ENCODE measurements at places on chromosomes 11 and 22.

GRCh38 chr11:75066061-75066460, 30.6 kb downstream of the OR2AT4 start:
- H3K4me3 ChIP-seq: no peak overlapping the region
- peaks cover 24% of the 10 kb centered on the region for H3K27me3 ChIP-seq
- H3K27ac ChIP-seq: no peak overlapping the region
- H3K36me3 ChIP-seq: no peaks in the 10 kb centered on the region

GRCh38 chr11:117017456-117017855, 80.8 kb downstream of the SIK3 start:
- no peak overlapping the region for H3K27ac ChIP-seq
- H3K4me3 ChIP-seq: no peak overlapping the region
- no peaks in the 10 kb centered on the region for H3K27me3 ChIP-seq
- peaks cover 10% of the 10 kb centered on the region for H3K4me1 ChIP-seq
- no peaks in the 10 kb centered on the region for H3K36me3 ChIP-seq

GRCh38 chr22:38246692-38247091, 26.1 kb downstream of the TMEM184B start:
- no peak overlapping the region for H3K27ac ChIP-seq
- H3K4me3 ChIP-seq: no peak overlapping the region
- no peaks in the 10 kb centered on the region for H3K27me3 ChIP-seq
- DNase-seq: no peak
- no peaks in the 10 kb centered on the region for H3K4me1 ChIP-seq

GRCh38 chr11:34316347-34317035, 41.3 kb downstream of the ABTB2 start:
- no peaks in the 10 kb centered on the region for H3K4me1 ChIP-seq
- H3K27me3 ChIP-seq: no peaks in the 10 kb centered on the region
- no peaks in the 10 kb centered on the region for H3K36me3 ChIP-seq
- H3K27ac ChIP-seq: no peak overlapping the region

DNA sequence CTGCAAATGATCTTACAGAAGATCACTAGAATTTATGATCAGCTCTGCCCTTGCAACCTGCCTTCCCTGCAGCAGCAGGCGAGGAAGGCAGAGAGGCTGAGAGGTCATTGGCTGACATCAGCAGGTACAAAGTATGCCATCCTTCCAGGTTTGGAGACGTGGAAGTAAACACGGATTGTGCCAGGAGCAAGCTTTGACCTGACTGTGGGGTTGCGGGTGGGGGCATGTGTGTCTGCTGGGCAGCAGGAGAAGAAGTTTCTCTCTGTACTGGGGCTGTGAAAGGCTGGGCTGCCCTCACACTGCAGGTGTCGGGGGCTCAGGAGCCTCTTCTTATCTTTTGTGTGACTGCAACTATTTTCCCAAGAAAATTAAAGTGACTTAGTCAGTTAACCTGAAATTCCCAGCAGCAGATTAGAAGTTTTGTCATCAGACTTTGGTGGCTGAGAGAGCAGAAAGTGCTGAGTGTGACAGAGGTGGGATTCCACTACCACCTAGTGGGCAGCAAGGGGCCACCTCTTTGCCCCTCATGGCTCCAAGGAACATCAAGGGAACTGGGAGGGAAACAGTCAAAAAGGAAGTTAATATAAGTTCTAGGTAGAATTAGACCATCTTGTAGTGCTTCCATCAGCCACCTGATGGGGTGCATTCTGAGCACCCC, 565.9 kb downstream of the ETS1 start:
- no peaks in the 10 kb centered on the region for H3K36me3 ChIP-seq
- H3K4me3 ChIP-seq: no peak overlapping the region
- no peak for DNase-seq

GRCh38 chr22:27918341-27919221, 475 bp downstream of the PITPNB start:
- peak overlapping the region; percentile 68 for H3K27ac ChIP-seq
- peaks cover 42% of the 10 kb centered on the region for H3K4me1 ChIP-seq
- no peaks in the 10 kb centered on the region for H3K27me3 ChIP-seq
- H3K4me3 ChIP-seq: peak overlapping the region; percentile 63
- H3K36me3 ChIP-seq: peaks cover 2% of the 10 kb centered on the region

DNA sequence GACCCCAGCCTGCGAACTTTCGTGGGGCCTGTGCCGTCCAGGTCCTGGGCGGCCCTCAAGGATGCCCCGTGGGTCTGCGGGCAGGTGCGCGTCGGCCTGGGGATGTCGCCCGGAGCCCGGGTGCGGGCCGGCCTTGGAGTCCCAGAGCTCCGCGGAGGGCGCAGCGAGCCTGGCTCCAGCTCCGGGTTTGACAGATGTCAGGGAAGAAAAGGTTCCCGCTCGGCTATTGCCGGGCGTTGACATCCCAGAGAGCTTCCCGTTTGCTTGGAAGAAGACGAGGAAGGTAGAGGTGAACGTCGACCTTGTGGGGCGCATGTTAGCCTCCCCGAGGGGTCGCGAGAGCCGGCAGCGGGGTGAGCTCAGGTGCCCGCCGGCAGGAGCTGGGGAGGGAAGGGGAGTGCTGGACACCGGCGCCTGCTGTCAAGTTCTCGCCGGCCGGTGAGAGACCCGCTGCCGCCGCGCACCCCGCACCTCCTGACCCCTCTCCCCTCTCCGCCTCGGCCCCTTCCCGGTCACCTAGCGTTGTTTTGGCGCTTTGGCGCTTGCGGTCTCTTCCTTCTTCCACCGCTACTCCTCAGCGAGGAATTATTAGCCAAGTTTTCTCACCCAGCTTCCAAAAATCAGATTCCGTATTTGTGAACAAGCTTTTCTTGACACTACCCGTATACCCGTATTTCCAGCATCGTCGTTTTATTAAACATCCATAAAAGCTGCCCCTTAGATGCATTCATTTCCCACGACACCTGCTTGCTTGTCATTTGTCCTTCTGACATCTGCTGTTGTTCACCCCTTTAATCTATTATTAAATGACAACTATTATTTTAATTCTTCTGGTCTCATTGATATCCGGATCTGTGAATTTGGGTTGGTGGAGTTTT, 1.3 kb downstream of the BMAL1 start:
- H3K27ac ChIP-seq: no peak overlapping the region
- H3K36me3 ChIP-seq: no peaks in the 10 kb centered on the region
- peaks cover 13% of the 10 kb centered on the region for H3K4me1 ChIP-seq
- H3K27me3 ChIP-seq: peaks cover 47% of the 10 kb centered on the region

DNA sequence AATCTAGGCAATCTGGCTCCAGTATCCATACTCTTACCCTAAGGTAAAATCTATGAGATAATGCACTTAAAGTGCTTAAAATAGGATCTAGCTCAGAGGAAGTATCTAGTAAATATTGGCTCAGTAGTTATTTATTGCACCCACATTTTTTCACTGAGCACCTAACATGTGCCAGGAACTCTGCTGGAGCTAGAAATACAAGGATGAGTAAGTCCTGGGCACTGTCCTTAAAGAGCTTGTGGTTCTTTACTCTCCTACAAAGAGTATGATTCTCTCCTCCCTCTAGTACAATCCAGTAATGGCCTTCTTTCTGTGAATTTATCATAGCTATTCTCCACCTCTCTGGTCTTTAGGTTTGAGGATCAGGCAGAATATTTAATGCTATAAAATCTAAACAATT, 59.2 kb downstream of the DEUP1 start:
- DNase-seq: no peak
- H3K27me3 ChIP-seq: no peaks in the 10 kb centered on the region
- no peaks in the 10 kb centered on the region for H3K4me1 ChIP-seq
- H3K36me3 ChIP-seq: no peaks in the 10 kb centered on the region
- H3K27ac ChIP-seq: no peak overlapping the region

DNA sequence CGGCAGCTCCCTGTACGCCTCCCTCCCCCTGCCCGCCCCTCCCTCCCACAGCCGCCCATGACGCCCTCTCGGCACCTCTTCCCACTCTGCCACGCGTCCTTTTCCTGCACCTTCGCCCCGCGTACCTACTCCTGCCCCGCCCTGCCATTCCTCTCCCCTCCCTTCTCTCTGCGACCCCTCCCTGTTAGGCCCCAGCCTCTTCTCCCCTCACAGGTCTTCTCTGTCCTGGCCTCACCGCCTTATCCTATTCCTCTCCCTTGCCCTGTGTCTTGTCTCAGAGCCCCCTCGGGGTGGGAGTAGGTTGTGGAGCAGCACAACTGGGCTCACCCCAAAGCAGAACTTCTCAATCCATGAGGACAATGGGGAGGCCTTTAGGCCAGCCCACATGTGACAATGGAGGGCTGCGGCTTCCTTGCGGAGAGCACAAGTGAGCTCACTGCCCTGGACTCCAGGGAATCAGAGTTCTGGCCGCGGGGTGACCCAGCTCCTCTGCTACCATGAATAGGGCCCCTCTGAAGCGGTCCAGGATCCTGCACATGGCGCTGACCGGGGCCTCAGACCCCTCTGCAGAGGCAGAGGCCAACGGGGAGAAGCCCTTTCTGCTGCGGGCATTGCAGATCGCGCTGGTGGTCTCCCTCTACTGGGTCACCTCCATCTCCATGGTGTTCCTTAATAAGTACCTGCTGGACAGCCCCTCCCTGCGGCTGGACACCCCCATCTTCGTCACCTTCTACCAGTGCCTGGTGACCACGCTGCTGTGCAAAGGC, 539 bp downstream of the SLC35C1 start:
- H3K4me3 ChIP-seq: peak overlapping the region; percentile 55
- peak overlapping the region; percentile 66 for H3K27ac ChIP-seq
- H3K27me3 ChIP-seq: no peaks in the 10 kb centered on the region
- H3K4me1 ChIP-seq: peaks cover 36% of the 10 kb centered on the region
- DNase-seq: peak; percentile 59

DNA sequence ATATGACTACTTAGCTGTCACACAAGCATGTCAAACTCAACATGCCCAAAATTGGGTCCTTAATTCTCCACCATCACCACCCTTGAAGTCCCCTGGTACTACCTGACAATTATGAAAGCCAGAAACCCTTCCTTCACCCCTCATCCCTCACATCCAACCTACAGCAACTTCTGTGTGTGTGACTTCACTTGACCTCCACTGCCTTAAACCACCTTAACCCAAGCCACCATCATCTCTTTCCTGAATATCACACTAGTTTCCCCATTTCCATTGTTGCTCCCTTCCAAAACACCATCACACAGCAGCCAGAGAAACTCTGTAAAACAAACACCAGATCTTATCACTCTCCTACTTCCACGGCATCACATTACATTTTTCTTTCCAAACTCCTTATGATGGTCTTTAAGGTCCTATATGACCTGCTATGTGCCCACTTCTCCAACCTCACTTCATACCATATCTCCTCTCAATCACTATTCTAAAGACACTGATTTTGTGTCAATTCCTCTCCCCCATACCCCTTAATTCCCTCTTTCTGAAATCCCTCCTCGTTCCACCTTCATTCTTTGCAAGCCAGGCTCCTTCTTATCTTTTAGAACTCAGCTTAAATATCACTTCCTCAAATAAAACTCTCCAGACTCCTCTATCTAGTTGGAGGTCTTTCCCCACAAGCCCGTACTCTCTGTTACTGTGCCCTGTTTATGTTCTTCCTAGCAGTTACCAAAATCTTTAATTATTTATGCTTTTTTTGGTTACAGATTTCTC, 124.9 kb downstream of the RBFOX2 start:
- no peak overlapping the region for H3K4me3 ChIP-seq
- DNase-seq: peak; percentile 61
- no peaks in the 10 kb centered on the region for H3K36me3 ChIP-seq

- no peaks in the 10 kb centered on the region for H3K36me3 ChIP-seq
- DNase-seq: no peak
- no peaks in the 10 kb centered on the region for H3K4me1 ChIP-seq
- no peak overlapping the region for H3K4me3 ChIP-seq
- no peak overlapping the region for H3K27ac ChIP-seq
- no peaks in the 10 kb centered on the region for H3K27me3 ChIP-seq
Measured at GRCh38 chr11:115144914-115145313, 359.3 kb downstream of the CADM1 start.

GRCh38 chr11:47399860-47400767, 8.3 kb upstream of the SLC39A13 start:
- no peaks in the 10 kb centered on the region for H3K36me3 ChIP-seq
- H3K4me3 ChIP-seq: peak overlapping the region; percentile 30

GRCh38 chr11:126419801-126420697, 64.6 kb downstream of the ST3GAL4 start:
- no peak overlapping the region for H3K27ac ChIP-seq
- H3K4me1 ChIP-seq: peaks cover 11% of the 10 kb centered on the region
- no peaks in the 10 kb centered on the region for H3K27me3 ChIP-seq
- H3K36me3 ChIP-seq: no peaks in the 10 kb centered on the region
- DNase-seq: peak; percentile 6
- H3K4me3 ChIP-seq: no peak overlapping the region

- H3K36me3 ChIP-seq: no peaks in the 10 kb centered on the region
- no peak overlapping the region for H3K4me3 ChIP-seq
- no peak overlapping the region for H3K27ac ChIP-seq
- peaks cover 7% of the 10 kb centered on the region for H3K4me1 ChIP-seq
Measured at GRCh38 chr22:44697423-44698141, 4.4 kb upstream of the PRR5 start.

GRCh38 chr11:2143799-2144543, 4.8 kb upstream of the IGF2 start:
- no peak overlapping the region for H3K4me3 ChIP-seq
- DNase-seq: no peak
- H3K27ac ChIP-seq: no peak overlapping the region
- peaks cover 58% of the 10 kb centered on the region for H3K27me3 ChIP-seq
- no peaks in the 10 kb centered on the region for H3K4me1 ChIP-seq

DNA sequence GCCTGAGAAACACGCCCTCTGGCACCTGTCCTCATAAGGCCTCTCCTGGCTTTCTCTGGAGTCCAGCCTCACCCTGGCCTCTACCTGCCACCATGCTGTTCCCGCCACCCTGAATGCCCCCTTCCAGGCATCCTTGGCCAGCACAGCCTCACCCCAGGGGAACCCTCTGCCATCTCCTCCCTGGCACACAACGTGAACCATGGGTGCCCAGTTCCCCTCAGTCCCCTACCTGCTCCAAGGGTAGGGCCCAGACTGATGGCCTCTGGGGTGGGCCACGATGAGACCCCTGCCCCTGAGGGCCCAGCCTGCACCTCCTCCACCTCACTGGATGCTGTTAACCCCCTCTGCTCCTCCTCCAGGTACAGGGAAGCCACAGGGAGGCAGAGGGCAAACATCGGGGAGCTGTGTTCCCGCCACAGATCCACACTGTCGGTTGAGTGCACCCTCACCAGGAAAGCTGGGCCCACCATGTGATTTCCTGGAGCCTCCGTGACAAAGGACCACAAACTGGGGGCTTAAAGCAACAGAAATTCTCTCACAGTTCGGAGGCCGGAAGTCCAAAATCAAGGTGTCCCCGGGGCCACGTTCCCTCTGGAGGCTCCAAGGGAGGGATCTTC, 169.6 kb downstream of the BRD1 start:
- H3K27ac ChIP-seq: no peak overlapping the region
- no peaks in the 10 kb centered on the region for H3K27me3 ChIP-seq
- H3K4me3 ChIP-seq: no peak overlapping the region
- DNase-seq: no peak
- H3K36me3 ChIP-seq: no peaks in the 10 kb centered on the region

DNA sequence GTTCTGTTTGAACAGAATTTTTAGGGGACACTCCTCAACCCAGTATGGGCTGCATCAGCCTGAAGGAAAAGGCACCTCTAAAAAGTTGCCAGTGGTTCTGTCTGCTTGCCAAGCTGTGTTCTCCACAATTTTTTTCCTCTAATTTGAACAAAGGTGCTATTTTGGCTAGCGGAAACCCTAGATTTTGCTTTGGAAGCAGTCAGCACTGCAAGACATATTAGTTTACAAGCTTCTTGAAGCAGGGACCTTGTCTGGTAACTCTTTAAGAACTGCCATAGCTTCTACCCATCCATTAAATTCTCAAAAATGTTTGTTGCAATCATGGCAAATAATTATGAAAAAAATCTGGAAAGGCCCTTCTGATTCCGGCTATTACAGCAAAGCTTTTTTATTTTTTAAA, 75.6 kb upstream of the HEPHL1 start:
- no peaks in the 10 kb centered on the region for H3K27me3 ChIP-seq
- no peak overlapping the region for H3K27ac ChIP-seq
- no peaks in the 10 kb centered on the region for H3K36me3 ChIP-seq
- no peak overlapping the region for H3K4me3 ChIP-seq
